Kidney tubule cell (primary cell): ENCODE measurements at places on chromosomes 6 and 20.

GRCh38 chr6:137901454-137901853, 34.4 kb downstream of the TNFAIP3 start:
- DNase-seq, result no peak

GRCh38 chr6:165486183-165487137, 176.6 kb downstream of the PDE10A start:
- DNase-seq, result peak; percentile 32

DNA sequence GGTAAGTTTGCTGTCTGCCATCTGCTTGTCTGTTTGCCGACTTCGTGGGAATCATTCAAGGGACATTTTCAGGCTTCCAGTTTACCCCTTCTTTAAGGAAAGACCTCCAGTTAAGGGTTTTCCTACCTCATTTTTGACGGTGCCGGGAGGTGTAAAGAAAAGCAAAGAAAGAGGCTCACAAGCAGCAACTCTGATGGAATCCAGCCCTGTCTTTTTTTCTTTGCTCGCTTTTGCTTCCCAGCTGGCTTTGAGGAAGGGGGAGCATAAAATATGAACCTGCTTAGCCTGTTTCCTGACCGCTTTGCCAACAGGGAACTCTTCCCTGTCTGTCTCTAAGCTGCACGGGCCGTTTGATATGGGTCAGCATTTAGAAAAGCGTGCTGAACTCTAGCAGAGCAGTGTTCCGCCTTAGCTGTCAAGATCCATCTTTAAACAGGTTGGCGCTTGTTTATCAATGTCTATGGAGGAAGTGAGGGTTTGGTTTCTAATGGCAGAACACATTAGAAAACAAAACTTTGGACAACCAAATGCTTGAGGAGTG, 13.8 kb downstream of the SYTL3 start:
- DNase-seq, result no peak

- peak; percentile 19 for DNase-seq
These were observed 365.3 kb upstream of the PTCHD4 start for GRCh38 chr6:48476257-48476656.

- DNase-seq, result no peak
These were observed 7.6 kb downstream of the PTPN1 start for GRCh38 chr20:50517817-50518154.

- DNase-seq, result no peak
These were observed 89.7 kb downstream of the ATXN1 start for GRCh38 chr6:16671302-16672289.

DNA sequence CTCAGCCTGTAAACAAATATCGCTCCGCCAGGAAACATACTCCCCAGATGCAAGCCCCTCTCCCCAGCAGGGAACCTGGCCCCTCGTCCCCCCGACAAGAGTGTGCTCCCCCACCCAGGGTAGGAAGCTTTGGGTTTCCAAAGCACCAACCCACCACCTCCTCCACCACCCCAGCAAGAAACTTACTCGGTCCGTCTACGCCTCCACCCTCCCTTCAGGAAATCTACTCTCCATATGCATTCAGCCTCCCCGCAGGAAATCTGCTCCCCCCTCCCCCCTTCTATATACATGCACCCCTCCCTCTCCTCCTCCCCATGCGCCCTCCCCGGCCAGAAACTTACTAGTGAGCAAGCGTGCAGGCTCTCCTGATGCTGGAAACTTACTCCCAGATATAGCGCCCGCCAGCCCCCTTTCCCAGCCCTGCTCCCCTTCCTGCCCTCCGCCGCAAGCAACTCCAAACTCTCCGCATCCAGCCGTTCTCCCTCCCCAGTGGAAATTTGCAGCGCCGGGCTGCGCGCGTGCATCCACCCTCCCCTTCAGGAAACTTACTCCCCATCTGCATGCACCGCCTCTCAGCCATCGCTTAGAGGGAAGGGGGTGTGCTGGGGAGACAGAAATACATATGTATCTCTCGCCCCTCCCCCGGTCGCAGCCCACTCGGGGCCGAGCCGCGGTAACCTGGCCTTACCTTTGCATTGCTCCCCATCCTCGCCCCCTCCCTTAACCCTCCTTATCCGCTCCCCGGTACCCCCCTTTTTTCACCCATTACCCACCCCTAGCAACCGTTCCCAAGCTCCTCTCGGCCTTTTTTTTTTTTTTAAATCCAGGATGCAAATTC, at the start of gene TRERF1:
TSS of gene TRERF1 (minus strand) at position 594 of the 838 bp plus-strand sequence. CDS start 182,336 bp downstream, outside the sequence.
- DNase-seq, result peak; percentile 50

DNA sequence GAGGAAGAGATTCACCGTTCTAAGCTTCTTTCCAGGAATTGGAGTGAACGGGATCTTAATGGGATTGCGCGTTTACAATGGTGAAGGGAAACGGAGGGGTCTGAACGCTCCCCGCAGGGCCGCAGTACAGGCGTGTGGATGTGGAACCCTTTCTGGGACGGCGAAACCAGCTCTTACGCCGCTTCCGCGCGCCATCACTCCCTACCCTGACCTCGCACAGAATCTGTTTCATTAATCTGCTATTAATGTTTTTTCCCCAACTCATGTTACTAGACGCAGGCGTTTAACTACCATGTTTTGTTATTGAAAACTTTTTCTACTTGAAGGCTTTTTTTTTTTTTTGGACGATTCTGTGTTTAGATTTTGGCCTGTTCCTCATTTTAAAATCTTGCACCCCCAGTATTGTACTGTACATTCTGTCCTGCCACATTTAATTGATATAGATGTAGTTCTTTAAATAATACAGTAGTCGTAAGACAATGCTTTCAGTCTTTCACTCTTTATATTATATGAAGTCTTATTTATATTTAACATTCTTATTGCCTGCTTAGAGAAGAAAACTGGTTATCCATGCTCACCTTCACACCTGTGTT, 696 bp upstream of the SUPT3H start:
- no peak for DNase-seq

DNA sequence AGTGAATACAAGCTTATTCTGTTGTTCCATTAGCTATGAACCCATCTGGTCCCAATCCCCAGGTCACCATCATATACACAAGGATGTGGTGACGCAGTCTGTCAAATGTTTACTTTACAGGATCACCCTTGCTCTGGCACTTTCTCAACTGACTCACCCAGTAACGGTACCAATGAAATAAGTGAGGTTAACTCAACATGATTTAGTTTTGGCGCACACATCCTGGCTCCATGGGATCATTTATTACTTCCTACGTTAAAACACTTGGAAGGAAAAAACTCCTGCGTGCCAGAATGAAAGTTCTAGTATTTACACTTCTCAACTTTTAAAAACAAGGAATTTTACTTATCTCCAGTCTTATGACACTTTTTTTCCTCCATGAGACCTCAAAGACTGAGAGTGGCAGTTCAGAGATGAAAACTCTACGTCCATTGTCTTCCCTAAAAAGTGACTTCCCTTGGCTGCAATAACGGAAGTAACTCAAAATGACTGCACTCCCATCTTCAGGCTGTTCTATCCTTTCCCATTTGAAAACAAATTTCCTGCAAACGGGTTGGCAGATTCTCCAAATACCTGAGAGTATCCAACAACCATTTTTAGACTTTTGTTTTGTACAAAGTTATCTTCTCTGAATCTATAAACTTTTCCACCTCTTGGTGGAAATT, 15.9 kb downstream of the AGPAT4 start:
- DNase-seq, result peak; percentile 50

GRCh38 chr6:33642897-33643296, 21.8 kb downstream of the ITPR3 start:
- no peak for DNase-seq

GRCh38 chr6:37559501-37559900, 59.8 kb upstream of the CCDC167 start:
- DNase-seq, result no peak

GRCh38 chr20:37314099-37314498, 24.6 kb downstream of the MANBAL start:
- DNase-seq, result no peak

DNA sequence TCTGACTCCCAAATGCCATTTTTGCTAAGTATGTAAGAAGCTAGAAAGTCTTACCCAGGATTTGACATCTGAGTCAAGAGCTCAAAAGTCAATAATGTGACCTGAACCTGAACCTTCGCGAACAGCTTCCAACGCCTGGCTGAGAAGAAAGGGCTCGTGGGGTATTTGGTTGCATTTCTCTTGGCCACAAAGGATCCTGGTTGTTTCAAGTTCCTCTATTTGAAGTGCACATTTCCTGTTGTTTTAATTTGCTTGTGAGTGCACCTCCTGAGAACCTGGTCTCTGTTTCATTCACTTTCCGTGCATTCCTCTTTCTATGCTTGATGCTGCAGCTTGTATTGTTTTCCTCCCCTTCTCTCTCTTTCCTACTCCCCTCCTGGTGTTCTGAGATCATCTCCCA, 212.5 kb downstream of the FOXA2 start:
- DNase-seq, result no peak

GRCh38 chr20:63084563-63084927, 77.8 kb upstream of the BHLHE23 start:
- DNase-seq, result no peak

DNA sequence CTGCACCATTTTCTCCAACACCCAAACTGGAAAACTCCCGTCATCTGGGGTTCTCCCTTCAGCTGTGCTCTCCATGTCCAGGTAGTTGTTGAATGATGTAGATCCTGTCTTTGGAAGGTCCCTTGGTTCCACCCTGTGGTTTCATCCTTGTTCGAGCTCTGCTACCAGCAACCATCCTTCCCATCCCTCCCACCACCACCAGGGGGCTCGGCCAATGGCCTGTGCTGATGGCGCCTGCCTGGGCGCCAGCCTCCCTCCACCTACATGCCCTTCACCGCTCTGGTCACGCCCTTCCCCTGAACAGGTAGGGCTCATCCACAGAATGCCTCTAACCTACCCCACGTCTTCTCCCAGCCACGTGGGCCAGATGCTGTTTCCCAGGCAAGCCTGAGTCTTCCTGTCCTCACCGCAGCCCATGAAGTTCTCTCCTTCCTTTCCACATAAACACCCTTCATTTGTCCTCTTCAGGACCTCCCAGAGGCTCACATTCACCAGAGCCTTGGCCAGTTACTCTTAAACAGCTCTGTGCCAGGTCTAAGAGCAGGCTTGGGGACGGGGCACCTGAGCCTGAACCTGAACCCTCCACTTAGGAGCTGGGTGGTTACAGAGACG, 75.1 kb upstream of the DUSP22 start:
- DNase-seq, result no peak

DNA sequence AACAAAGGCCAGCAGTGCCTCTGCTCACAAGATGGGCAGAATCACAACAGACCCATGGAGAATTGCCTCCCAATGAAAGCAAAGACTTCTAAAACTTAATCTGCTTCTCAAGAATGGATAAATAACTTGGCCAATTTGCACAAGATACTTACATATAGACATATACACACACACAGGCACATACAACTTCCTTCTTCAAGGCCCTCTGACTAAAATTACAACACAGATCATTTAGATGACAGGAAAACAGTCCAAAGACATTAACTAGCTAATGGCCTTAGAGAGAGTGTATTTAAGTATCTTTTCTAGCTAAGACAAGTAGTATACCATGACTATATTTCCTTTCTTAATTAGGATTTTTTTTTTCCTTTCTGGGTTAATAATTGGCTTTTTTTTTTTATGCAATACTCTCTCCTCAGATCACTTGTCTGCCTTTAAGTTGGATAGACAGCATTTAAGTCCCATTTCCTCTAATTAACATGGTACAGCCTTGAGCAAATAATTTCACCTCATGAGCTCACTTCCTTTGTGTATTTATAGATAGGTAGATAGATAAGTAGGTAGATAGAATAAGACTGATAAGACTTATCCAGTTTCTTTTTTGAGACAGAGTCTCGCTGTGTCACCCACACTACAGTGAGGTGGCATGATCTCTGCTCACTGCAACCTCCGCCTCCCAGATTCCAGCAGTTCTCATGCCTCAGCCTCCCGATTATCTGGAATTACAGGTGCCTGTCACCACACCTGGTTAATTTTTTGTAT, 70.0 kb downstream of the NRSN1 start:
- DNase-seq, result no peak

DNA sequence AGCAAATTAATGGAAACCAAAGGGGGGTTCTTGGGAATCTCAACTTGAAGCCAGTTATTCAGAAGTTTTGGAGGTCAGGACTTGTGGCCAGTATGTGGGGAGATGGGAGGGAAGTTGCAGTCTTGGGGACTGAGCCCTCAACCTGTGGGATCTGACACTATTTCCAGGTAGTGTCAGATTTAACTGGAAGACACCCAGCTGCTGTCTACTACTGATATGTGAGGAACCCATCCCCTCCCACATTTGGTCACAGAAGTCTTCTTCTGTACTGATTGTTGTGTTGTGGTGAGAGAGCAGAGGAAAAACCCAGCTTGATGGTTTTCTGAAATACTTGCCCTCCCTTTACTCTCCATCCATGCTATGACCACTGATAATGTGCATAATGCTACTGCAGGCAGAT, 134.0 kb downstream of the QRSL1 start:
- DNase-seq, result no peak

DNA sequence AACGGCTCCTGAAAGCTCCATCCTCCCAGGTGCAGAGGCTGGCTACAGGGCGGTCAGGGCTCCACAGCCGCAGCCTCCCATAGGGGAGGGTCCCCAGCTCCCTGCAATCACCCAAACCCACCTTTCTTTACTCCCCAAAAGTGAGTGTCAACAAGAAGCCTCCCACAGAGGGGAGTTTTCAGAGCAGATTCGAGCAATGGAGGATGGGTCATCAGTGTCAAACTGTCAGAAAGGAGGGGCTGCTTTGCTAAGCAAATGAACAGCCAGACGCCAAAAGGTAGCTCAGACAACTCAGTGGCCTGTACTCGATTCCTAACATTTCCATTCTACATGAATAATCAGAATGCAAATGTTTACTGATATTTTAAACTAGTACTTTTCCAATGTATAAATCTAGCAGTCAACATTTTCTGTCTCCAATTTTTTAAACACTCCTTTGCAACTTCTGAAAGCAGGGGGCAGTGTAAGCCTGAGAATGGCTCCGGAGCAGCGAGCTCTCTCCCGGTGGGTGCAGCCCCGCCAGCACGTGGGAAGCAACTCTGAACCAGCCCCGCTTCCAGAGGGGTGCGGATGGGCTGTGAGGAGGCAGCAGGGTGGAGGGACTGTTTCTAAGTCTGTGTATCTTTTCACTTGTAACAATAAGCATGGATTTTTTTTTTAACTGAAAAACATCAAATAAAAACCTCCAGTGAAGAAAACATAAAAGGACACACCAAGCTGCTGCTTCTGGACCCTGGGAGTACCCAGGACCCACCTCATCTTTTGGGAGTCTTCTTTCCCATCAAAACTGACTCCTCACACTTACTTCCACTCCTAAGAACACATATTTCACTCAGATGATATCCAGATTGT, 54.9 kb downstream of the TAF4 start:
- DNase-seq, result peak; percentile 49

- peak; percentile 57 for DNase-seq
These were observed 191.7 kb downstream of the ESR1 start for GRCh38 chr6:151999194-151999593.

DNA sequence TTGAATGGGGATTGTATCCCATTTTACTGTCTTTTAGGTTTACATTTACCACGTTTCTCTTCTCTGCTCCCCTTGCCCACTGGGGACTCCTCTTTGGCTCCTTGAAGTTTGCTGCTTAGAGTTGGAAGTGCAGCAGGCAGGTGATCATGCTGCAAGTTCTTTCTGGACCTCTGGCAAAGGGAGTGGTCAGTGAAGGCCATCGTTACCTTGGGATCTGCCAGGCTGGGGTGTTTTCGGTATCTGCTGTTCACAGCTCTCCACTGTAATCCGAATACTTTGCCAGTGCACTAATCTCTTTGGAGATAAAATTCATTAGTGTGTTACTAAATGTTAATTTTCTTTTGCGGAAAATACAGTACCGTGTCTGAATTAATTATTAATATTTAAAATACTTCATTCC, 9.1 kb upstream of the EFCAB8 start:
- DNase-seq, result no peak

- DNase-seq, result no peak
These were observed 80.1 kb downstream of the DLL1 start for GRCh38 chr6:170210651-170211403.

GRCh38 chr20:45067087-45067486, 33.8 kb downstream of the KCNS1 start:
- DNase-seq, result peak; percentile 75

- DNase-seq, result no peak
These were observed 358.3 kb upstream of the EYS start for GRCh38 chr6:66065313-66065712.
